ENCODE measurements at places on chromosomes 12 and 14.

DNA sequence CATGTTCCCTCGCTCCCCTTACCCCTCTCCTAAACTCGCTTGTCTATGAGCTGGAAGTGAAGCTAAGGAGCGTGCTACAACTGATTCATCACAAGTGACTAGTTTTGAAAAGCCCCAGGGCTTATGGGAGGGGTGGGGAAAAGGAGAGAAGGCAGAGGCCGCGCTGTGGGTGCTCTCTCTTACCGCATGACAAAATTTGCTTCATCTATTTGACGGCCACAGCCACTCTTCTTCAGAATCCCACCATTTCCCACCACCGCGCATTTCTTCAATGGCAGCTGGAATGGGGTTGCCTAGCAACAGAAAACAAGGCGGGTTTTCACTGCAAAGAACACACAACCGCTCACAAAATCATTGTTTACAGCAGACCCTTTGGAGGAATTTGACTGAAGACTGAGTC, 79.4 kb downstream of the ST8SIA1 start:
- no peak for DNase-seq

- no peak for DNase-seq
These were observed 4.1 kb upstream of the PAX9 start for GRCh38 chr14:36657399-36658122.

DNA sequence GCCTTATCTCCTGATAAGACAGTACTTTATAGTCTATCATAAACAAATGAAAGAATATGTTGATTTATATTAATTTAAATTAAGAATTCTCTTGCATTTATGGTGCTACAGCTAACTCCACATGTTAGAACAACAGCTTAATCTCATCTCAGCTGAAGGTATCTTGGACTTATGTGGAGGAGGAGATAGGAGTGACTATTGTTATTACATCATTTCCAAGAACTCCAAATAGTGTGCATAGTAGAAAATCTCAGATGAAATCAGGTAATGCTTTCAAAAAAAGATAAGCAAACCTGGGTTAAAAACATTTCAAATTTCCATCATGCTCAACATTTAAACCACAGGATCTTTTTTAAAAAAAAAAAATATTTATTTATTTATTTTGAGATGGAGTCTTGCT, 31.3 kb upstream of the ISM2 start:
- no peak for DNase-seq

GRCh38 chr12:41459906-41460214, 271.7 kb downstream of the PDZRN4 start:
- no peak for DNase-seq

- DNase-seq, result no peak
These were observed 4.9 kb downstream of the TMEM121 start for GRCh38 chr14:105531088-105531893.

GRCh38 chr12:124809878-124810277, 53.8 kb downstream of the SCARB1 start:
- DNase-seq, result no peak

GRCh38 chr12:72300728-72301127, 28.6 kb downstream of the TRHDE start:
- no peak for DNase-seq

- DNase-seq, result no peak
These were observed 123.4 kb downstream of the SLC25A47 start for GRCh38 chr14:100446572-100446971.

GRCh38 chr14:77541905-77542304, 43.3 kb upstream of the ISM2 start:
- DNase-seq, result no peak

GRCh38 chr14:90294872-90295271, 36.9 kb downstream of the NRDE2 start:
- no peak for DNase-seq

GRCh38 chr12:13248964-13249363, 52.4 kb downstream of the EMP1 start:
- DNase-seq, result no peak

DNA sequence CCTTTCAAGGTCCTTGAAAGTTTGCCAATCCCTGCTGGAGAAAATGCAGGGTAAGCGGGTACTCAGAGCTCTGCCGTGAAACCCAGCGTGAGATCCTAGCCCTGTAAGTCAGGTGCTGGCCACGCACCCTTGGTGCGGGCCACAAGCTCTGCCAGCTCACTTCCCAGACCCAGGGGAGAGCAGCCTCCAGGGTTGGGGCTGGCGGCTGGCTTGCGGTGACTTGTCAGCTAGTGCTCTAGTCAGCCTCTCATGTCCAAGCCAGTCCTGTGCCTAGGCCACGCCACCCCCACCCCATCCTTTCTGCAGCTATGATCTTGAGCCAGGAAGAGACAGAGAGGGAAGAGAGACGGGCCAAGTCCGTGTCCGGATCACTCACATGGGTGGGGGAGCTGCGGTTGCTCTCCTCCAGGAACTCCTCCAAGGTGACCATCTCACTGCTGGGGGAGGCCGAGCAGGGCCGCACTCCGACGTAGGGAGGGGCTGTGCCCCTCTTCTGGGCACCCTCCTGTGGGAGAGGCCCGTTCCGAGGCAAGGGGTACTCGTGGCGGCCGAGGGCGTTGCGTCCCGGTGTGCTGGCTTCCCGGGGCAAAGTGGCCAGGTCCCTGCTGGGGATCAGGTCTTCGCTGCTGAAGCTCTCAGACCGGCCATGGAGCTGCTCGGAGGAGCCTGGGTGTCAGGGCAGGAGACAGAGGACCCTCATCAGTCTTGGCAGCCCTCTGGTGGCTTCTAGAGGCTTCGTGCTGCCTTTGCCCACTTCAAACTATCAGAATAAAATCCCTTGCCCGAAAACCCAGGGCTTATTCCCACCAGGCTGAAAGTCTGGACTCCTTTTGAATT, 33.3 kb upstream of the GPR68 start:
- DNase-seq, result no peak

DNA sequence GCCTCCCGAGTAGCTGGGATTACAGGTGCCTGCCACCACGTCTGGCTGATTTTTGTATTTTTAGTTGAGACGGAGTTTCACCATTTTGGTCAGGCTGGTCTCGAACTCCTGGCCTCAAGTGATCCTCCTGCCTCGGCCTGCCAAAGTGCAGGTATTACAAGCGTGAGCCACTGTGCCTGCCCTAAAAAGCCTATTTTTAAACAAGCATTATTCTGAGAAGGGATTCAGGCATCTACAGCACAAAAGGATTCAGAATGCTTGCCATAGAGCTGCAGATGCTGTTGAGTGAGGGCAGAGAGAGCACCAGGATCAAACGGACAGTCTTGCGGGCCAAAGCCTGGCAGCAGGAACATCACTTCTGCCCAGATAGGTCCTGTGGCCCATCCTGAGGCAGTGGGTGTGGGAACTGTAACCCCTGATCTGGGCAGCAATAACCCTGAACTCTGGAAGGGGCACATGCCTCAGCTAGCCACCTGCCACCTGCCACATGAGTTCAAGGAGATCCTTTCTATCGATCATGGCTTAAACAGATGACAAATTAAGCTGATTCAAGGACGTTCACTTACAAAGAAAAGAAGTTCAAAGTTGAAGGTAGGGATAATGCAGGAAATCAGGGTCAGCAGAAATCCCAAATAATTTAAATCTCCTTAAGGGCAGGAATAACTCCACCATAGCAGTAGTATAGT, 16.8 kb upstream of the SNX6 start:
- no peak for DNase-seq

Measured in stimulated activated CD8-positive, alpha-beta memory T cell treated with anti-CD3 and anti-CD28 coated beads, Interleukin-4, amount 100 ng/mL, for 1 hour (primary cell).